HepG2 (cell line): ENCODE measurements at places on chromosomes 7 and 10.

GRCh38 chr10:122244001-122244975 lies 26.8 kb upstream of the BTBD16 start:
- no peak for DNase-seq

DNA sequence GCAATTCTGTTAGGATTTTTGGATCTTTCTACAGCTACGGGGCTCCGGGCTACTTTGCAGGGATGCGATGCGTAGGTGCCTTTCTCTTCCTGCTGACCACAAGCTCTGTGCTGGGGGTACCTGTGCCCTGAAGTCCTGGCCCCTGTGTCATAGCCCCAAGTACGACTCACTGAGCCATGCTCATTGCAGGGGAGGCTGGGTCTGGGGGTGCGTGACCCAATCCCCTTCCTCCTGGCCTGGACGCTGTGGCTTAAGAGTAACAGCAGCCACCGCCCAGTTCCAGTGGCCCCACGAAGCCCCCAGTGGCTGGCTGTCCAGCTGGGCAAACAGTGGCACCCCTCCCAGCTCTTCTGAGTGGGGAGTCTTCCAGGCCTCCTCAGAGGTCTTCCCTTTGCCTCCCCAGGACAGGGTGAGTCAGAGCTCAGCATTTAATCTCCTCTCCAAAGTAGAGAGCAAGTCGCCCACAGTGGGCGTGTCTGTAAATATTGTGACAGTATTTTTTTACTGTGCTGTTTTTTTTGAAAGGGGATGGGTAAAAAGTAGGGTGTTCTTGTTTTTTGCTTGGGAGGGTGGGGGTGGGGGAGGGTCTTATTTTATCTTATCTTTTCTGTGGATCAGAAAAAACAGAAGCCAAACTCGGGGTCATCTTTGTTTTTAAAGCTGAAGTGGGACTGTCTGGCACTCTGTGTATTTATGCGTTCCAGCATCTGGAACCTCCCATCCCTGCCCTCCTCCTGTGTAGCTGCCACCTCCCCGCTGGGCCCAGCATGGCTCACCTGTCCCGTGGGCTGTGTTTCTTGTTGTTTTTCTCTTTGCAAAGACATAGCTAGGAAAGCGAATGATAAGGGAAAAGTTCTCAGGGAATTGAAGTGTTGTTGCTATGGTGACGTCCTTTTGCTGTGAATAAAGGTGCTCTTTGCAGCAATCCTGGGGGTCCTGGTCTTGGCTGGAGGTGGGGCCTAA lies 8.2 kb downstream of the LFNG start:
- peak; percentile 84 for DNase-seq

DNA sequence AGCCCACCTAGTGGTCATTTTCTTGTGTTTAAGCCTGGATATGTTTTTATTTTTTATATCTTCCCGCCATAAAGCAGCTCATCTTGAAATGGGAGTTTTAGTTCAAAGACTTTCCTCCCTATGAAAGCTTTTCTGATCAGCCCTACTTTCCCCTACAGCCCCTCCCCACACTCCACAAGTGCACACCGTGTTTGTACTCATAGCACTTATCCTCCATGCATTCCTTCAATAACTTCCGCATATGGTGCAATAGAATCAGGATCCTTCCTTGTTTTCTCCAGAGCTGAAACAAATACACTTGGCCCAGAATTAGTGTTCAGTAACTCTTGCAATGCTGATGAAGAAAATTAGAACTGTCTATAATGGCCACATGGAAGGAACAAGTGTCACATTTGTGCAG lies 235.9 kb downstream of the KCNMA1 start:
- no peak for DNase-seq

GRCh38 chr7:104252409-104253134 lies 44.8 kb upstream of the ORC5 start:
- DNase-seq: peak; percentile 12

GRCh38 chr7:155702616-155703015 lies 58.2 kb downstream of the RBM33 start:
- DNase-seq: no peak

- DNase-seq: no peak
Observed at GRCh38 chr7:30589111-30589510, 5.6 kb upstream of the GARS1 start.

GRCh38 chr7:131383417-131384285 lies 56.0 kb downstream of the MKLN1 start:
- DNase-seq: no peak

- DNase-seq: no peak
Observed at GRCh38 chr10:128869101-128869749, 597.8 kb upstream of the MGMT start.

DNA sequence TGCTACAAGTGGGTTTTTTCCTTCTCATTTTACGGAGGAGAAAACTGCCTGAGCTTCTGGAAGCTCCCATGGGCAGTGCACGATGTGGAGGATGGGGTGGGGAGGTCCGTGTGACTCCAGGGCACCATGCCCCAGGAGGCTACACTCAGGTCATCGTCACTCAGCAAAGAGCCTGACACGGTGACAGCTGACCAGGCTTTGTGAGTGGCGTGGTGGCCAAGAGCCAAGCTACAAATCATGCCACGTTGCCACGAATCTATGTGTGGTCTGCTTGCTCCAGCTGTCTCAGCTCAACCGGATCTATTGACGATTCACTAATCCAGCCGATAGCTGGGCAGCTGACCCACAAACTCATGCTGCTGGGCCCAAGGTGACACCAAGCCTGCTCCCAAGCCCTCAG lies 27.6 kb upstream of the C10orf71 start:
- no peak for DNase-seq

DNA sequence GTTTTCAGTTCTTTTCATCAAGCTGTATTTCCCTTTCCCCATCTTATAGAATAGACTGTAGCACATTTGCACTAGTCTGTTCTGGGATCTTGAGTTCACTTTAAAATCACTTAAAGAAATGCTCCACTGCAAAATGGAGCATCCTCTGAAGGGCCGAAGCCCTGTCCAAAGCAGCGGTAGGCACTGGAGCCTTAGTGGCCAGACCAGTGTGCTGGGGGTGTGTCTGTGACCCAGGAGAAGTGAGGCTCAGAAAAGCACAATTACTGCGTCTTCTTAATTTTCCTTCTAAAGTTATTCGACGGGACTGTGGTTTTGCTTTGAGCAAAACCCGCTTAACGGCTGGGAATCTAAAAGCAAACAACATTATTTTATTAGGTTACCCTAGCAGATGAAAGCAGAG lies 205.7 kb downstream of the SLC25A13 start:
- no peak for DNase-seq

- DNase-seq: no peak
Observed at GRCh38 chr10:111648046-111648445, 535.5 kb downstream of the GPAM start.

DNA sequence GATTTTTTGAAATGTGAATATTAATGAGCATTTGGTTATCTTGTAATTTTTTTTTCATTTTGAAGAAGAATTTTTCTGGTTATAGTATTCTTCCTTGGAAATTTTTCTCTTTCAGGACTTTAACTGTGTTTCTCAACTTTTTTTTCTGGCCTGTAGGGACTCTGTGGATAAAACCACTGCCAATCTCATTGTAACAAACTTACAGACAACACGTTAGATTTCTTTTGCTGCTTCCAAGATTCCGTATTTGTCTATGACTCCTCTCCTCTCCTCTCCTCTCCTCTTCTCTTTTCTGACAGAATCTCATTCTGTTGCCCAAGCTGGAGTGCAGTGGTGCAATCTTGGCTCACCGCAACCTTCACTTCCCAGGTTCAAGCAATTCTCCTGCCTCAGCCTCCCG lies 19.4 kb upstream of the ZNF92 start:
- no peak for DNase-seq

DNA sequence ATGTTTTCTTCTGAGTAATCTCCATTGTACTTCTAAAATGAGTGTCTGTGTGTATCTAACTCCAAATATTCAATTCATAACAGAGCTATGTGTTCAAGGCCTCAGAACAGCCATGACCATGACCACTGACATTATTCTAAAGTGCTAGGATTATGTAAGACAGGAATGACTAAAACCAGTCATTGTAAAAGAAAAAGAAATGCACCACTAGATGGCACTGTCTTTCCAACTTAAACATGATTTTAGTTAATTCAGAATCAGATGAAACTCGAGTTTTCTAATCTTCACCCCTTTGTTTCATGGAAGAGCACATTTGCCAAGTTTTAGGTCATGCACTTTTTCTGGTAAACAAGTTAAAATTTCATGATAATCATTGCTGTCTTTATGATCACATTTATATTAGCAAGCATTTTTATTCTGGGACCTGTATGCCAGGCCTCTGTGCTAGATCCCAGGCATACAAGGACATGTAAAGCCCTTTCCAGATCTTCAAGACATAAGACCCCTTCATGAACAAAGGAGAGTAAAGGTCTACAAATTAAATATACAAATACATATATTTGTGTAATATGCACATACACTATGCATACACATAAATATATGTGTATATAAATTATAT lies 26.1 kb upstream of the RSU1 start:
- peak; percentile 64 for DNase-seq

GRCh38 chr10:9140373-9140772 lies 1085.9 kb downstream of the GATA3 start:
- DNase-seq: no peak

DNA sequence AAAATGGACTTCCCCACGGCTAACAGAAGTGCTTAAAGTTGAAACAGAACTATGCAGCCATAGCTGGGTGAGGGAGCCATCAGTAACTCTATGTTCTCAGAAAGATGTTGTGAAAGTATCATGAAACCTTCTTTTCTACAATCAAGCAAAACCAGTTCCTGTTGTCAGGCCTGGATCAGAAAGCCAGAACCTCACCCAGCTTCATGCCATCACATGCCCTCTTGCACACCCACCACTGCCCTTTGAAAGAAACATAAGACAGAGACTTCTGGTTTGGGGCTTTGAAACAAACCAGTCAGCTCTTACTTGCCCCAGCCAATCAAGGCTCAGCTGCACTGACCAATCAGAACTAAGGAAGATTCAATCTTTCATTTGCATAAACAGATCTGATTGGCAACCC lies 230.8 kb upstream of the FERD3L start:
- DNase-seq: no peak

GRCh38 chr10:45456822-45457221 lies 82.8 kb downstream of the ALOX5 start:
- no peak for DNase-seq
